ENCODE measurements at places on chromosomes 6 and 20. TPM values are rescaled to one million over a fixed set of nuclear protein-coding genes. Genes with fewer than 3 reads are reported as not detected.

GRCh38 chr20:3084283-3084985 is at the start of gene AVP:
Gene AVP, minus strand, starts transcription at chr20:3084724. Its CDS starts 50 bp downstream, at chr20:3084674.
- no peak for DNase-seq

- DNase-seq: no peak
Observed at GRCh38 chr6:36104836-36105235, 25.5 kb upstream of the MAPK13 start.

DNA sequence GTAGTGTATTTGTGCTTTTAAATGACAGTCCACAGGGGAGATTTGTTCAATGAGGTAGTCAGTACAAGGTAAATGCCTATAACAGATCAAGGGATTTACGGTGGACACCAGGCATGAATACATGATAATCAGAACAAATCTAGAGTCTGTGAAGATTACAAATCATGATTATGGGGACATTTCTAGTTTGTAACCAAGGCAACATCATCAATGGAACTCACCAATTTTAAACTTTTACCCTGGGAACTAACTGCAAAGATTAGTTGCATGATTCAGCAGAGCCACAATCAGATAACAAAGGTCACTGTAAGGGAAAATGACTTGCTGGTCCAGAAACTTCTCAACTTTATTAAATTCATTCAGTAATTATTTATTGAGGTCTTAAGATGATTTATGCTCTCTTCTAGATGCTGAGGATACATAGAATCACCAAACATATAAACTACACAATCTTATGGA is at the start of gene CRISP1:
Gene CRISP1 (minus strand): TSS at position 51 of the 459 bp plus-strand sequence. CDS start 9,135 bp downstream, outside the sequence.
- no peak for DNase-seq

SLC22A1 gene
- 0.15 TPM for polyA plus RNA-seq

HSP90AB1 gene
- polyA plus RNA-seq: 798 TPM

PPP1R16B gene
- polyA plus RNA-seq: not detected
